Astrocyte (in vitro differentiated cells and primary cell): ENCODE measurements at places on chromosomes 3 and 15. TPM values are rescaled to one million over a fixed set of nuclear protein-coding genes. Genes with fewer than 3 reads are reported as not detected.
A peak's percentile ranks its signal among the peaks of the same experiment; 100 is the strongest.

DNA sequence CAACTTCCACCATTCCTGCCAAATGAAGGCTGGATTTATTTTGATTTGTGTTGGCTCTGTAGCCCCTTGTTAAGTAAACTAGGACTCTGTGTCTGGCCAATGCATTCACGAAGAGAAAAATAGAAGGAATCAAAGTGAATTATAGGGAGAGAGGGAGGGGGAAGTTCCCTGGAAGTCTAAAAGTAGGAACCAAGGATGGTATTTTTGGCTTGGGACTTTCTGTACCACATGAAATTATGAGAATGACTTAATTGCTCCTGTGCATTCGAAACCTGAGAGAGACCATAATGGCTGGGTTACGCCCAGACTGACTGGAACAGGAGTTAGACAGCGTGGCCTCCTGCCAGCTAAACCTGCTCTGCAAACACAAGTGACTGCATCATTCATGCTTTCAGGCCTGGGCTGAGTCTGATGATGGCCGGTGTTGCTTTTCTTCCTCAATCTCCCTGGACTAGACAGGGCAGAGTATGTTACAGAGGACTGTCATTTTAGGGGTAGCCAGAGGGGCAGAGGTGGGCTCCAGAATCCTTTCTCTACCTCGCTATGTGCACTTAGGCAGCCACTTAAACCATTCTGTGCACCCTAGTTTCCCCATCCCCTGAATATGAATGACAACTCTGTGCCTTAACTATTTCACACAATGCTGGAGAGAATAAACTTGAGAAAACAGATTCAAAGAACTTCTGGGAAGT lies 58.9 kb downstream of the MYO1E start:
- peaks cover 33% of the 10 kb centered on the region for H3K4me1 ChIP-seq
- no peak overlapping the region for H3K27ac ChIP-seq
- DNase-seq = peak; percentile 78

- no peak for DNase-seq
- peak overlapping the region; percentile 87 for H3K4me3 ChIP-seq
- no peak overlapping the region for H3K27ac ChIP-seq
- peaks cover 20% of the 10 kb centered on the region for H3K36me3 ChIP-seq
- no peaks in the 10 kb centered on the region for H3K27me3 ChIP-seq
These were observed 365 bp upstream of the GTF2A2 start for GRCh38 chr15:59657635-59658125.

HCLS1 gene
- 1.0 and 1.6 TPM in 2 replicates for total RNA-seq

C3orf22 gene
- total RNA-seq = not detected in 2 replicates
